Naive B cell (primary cell): ENCODE measurements at places on chromosomes 4 and X.

GRCh38 chrX:45056428-45057145, 144.1 kb downstream of the DIPK2B start:
- DNase-seq: no peak

GRCh38 chr4:101862595-101862994, 72.1 kb downstream of the BANK1 start:
- DNase-seq: peak; percentile 63

- no peak for DNase-seq
Observed at GRCh38 chr4:137587796-137588195, 55.5 kb upstream of the PCDH18 start.

DNA sequence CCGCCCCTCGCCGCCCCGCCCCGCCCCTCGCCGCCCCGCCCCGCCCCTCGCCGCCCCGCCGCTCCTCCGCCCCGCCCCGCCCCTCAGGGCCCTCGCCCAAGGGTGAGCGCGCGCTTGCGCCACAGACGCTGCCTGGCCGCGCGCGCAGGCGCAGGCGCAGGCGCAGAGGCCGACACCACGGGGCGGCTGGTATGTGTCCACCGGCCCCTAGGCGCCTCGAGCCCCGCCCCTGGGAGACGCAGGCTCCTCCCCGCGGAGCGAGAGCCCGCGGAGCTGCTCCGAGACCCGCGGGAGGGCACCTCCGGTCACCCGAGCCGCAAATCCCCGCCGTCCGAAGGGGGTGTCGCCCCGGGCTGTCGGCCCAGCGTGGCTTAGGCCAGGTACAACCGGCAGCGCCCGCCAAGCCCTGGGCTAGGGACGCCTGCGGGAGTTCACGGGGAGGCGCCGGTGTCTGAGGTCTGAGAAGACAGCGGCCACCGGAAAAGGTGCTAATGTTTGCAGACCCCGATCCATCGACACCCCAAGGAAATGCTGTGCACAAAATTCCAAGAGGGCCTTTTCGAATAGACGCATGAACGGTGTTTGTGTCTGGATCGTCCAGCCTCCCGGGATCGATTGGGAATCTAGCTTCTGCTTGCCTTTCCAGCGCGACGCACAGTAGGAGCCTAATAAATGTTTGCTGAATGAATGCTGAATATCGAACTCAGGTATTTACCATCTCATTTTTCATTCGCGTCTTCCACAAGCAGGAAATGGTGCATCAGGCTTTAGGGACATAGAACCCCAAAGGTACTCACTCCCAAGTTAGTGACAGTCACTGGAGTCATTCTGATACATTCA, 473 bp upstream of the CCNQ start:
- peak; percentile 84 for DNase-seq

DNA sequence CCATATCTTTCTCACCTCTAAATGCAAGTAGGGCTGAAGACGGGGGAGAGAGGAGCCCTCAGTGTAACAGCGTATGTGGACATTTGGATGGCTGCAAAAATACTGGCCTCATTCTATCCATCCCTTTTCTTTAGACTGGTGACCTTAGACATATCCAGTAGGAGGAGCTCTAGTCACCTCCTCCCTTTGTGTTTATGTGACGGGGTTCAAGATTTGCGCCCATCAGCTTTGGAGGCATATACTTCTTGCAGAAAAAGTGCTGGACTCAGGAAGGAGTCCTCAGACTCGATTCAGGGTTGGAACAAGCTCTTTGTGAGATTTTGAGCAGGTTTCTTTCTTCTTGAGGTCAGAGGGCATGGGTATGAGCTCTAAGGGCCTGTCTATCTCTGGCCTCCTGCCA, 86.2 kb downstream of the MAMLD1 start:
- DNase-seq: no peak

- DNase-seq: no peak
Observed at GRCh38 chr4:32485956-32486355, 1765.8 kb downstream of the PCDH7 start.

- DNase-seq: no peak
Observed at GRCh38 chr4:20662851-20663250, 37.4 kb upstream of the PACRGL start.

DNA sequence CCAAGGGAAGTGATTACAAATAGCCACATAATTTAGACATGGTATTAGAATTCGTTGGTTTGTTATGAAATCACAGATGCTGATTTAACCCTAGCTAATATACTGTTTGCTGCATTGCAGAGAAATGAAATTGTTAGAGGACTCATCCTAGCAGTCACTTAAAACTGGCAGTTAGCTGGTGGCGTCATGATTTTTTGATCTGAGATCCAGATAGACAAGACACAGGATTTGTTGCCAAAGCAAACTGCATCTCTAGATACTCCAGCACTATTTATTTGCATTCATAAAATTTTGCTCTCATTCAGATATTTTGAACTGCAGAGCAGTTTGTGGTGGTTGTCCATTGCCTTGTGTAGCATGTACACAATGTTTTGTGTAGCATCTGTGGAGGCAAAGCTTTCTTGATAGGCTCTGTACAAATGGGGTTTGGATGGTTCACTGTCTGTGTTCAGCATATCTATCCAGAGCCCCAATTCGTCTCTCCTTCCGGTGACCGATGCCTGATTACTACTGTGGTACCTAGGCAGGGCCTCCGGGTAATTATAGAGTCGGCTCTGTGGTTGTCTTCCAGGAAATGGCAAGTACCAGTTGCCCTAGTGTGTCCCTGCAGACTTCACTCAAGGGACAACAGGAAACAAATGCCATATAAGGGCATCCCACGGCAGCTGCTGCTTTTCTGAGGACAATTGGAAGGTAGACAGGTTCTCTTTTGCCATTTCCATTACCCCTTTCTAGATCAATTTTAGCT, 30.1 kb upstream of the SPARCL1 start:
- no peak for DNase-seq

GRCh38 chr4:12146339-12146738, 717.6 kb upstream of the HS3ST1 start:
- DNase-seq: no peak

DNA sequence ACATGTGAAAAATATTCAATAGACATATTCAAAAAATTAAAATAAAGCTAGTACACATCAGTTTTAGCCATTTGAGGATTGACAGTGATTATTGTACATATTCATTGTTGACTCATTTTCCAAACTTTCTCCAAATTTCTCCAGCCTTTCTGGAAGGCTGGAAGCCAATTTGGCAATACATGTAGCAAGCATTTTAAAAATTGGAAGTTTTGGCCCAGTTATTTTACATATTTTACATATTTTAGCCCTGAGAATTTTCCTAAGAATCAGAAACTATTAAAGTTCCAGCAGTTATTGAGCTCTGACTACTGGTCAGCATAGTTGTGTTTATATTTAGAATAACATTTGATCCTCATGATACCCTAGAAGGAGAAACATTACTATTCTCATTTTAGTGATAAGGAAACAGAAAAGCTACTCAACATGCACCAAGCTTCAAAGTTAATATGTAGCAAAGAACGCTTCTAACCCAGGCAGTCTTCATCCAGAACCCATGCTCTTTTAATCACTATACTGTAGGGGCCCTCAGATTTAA, 3.2 kb downstream of the CABS1 start:
- DNase-seq: no peak

DNA sequence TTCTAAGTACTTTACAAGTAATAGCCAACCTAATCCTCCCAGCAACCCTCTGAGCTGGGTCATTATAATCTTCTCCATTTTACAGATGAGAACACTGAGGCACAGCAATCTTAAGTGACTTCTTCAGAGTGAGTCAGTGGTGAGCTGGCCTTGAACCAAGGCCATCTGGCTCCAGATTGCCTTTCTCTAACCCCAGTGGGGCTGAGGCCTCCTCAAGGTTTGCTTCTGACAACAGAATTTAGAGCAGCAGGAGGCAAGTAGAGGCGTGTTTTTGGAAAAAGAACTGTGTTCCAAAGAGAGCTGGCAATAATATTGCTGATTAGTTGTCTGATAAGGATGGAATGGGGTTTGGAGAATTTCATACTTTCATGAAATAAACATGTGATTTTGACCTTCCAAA, 41.2 kb downstream of the PIR start:
- no peak for DNase-seq

DNA sequence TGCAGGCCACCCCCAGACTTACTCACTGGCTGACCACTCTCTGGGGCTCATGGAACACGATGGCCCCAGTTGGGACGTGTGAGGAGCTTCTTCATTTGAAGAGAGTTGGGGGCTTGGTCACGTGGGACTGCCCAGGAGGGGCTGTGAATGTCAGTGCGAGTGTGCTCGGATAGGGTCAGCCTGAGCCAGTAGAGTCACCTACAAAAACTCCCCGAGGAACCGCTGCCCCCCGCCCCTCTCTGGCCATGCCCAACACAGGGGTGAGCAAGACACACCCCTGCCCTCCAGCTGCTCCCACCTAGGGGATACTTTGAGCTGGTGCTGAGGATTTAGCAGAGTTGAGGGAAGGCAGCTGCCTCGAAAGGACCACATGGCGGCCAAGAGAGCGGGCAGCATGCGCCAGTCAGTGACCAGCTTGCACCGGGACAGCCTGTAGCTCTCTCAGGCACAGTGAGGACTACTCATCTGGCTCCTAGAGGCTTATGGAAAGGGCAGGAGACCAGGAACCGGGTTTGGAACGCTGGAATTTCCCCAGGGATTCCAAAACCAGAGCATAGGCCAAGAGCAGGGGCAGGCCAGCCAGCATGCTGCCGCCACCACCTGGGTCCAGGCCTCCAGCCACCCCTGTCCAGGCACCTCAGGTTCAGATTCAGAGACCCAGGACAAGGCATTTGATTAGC, 8.4 kb downstream of the PNMA6E start:
- DNase-seq: no peak

DNA sequence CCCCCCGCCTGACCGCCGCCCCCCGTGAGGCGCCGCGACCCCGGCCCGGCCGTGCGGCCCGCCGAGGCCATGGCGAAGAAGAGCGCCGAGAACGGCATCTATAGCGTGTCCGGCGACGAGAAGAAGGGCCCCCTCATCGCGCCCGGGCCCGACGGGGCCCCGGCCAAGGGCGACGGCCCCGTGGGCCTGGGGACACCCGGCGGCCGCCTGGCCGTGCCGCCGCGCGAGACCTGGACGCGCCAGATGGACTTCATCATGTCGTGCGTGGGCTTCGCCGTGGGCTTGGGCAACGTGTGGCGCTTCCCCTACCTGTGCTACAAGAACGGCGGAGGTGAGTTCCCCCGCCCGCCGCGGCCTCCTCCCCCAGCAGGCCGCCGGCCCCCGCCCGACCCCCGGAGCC, 780 bp downstream of the SLC6A8 start:
- DNase-seq: no peak

DNA sequence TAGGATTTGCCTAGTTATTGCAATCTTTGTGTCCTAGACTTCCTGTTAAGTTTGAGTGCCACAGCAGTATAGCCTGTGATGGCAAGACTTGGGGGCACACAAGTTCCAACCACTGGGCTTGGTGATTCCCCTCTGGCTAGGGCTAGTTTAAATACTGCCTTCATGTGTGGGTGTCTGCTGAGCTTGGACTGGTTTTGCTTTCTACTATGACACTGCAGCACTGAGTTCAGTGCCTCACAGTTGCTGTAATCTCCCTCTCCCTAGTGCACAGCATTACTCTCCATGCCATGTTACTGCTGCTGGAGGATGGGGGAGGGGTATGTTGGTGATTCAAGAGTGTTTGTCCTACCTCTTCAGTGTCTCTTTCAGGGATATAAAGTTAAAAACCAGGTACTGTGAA, 379.6 kb downstream of the IL15 start:
- no peak for DNase-seq

GRCh38 chrX:53476371-53476770, 42.2 kb upstream of the HSD17B10 start:
- DNase-seq: no peak

DNA sequence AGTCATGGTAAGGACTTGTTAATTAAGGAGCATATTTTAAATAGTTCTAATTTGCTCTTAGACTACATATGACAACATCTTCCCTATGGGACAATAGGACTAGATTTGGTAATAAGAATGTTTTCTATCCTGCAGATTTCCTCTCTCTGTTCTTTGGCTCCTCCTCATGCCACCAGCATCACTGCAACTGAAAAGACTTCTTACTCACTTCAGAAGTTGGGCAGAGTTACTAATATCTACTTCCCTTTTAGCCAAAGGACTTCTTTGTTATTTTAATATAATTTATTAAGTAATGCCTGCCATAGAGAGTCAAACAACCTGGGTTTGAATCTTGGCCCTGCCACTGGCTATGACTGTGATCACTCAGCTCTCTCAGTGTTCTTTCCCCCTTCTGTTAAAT, 16.4 kb downstream of the MMAA start:
- no peak for DNase-seq

DNA sequence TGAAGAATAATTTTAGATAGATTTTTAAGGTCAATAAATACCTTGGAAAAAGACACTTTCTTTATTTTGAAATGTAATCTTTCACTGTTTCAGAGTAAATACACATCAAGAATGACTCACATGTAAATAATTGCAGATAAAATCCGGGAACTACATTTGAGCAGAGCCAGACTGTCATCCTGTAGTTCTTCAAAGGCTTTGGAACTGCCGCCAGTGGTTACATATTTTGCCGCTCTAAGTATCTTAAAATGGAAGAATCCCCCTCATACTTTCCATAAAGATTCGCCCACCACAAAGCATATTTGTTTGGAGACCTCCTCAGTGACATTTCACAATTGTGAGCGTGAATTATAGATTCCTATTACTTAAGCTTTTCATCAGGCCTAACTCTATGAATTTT, 607.8 kb upstream of the ZFP42 start:
- no peak for DNase-seq

GRCh38 chrX:115940888-115941332, 229.6 kb upstream of the AGTR2 start:
- DNase-seq: peak; percentile 61

DNA sequence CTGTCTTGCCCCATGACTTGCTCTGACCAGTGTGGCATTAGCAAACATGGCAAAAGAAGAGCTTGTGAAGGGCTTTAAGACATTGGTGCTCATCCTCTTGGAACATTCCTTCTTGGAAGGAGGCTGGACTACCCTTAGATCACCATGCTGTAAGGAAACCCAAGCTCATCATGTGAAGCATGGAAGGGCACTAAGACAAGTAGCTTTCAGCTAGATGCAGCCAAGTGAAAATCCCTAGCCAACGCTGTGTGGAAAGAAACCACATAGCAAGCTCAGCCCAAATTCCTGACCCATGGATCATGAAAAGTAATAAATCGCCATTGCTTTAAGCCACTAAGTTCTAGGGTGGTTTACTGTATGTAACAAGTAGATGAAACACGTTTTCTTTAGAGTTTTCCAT, 12.4 kb upstream of the PACRGL start:
- DNase-seq: no peak

GRCh38 chr4:16270454-16271328, 44.4 kb upstream of the TAPT1 start:
- no peak for DNase-seq

GRCh38 chr4:25506032-25506571, 129.0 kb downstream of the ANAPC4 start:
- DNase-seq: no peak

GRCh38 chr4:138598226-138598625, 356.1 kb upstream of the SLC7A11 start:
- no peak for DNase-seq
